Cerebellar cortex (tissue), 1 donor: ENCODE measurements at places on chromosomes 6 and 20.

GRCh38 chr20:44748005-44748370 lies 2.3 kb downstream of the KCNK15 start:
- no peak for DNase-seq

- no peak for DNase-seq
These were observed 70.1 kb upstream of the LOC128125822 start for GRCh38 chr6:63502156-63502555.

DNA sequence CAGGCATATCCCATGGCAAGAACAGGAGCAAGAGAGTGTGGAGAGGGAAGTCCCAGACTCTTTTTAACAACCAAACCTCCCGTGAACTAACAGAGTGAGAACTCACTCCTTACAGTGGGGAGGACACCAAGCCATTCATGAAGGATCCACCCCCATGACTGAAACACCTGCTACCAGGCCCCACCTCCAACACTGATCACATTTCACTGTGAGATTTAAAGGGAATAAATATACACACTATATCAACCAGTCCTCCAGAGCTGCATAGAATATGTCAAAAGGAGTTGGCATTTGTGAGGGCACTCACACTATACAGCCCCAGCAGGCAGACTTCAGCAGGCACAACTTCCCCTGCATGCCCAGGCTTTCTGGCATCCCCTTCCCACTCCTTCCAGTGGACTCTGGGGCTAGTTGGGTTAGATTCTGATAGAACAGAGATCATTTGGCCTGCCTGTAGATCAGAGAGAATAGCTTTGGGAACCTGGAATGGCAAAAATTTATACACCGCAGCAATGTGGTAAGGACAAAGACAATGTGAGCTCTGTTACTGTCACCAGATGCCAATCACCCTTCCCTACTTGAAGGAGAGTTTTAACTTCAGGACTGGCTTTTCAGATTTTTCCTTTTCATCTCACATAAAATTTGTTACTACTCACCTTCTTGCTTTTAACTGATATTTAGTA lies 25.2 kb upstream of the TENT5A start:
- DNase-seq = no peak

- DNase-seq = no peak
These were observed 14.2 kb upstream of the RNF217 start for GRCh38 chr6:124947971-124948451.

DNA sequence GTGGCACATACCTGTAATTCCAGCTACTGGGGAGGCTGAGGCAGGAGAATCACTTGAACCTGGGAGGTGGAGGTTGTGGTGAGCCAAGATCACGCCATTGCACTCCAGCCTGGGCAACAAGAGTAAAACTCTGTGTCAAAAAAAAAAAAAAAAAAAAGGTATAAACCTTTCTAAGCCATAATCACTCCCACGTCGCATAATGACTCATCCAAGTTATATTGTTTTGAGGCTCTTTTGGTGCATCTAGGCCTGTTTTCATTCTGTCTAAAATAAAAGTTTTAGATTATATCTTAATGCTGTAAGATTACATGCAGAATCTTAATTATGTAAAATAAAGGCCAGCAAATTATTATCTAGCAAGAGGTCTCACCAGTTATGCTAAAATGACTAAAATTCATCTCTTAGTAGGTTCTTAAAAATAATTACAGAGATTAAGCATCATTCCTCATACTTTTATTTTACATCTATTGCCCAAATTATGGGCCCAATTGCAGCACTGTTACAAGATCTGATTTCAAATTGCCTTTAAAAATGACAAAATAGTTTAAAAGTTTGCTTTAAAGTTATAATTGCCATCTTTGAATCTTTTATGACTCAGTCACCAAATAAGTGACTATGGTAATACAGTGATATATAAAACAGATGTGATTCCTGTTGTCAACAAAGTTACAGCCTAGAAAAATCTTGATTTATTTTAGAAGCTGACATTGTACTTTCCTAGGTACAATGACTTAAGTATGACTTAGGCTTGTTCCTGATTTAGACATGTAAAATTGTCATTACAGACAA lies 10.4 kb upstream of the SUMO4 start:
- no peak for DNase-seq

- peak; percentile 84 for DNase-seq
These were observed 19.0 kb downstream of the PXDC1 start for GRCh38 chr6:3732345-3733141.

GRCh38 chr20:51750037-51750769 lies 18.0 kb downstream of the ATP9A start:
- no peak for DNase-seq

DNA sequence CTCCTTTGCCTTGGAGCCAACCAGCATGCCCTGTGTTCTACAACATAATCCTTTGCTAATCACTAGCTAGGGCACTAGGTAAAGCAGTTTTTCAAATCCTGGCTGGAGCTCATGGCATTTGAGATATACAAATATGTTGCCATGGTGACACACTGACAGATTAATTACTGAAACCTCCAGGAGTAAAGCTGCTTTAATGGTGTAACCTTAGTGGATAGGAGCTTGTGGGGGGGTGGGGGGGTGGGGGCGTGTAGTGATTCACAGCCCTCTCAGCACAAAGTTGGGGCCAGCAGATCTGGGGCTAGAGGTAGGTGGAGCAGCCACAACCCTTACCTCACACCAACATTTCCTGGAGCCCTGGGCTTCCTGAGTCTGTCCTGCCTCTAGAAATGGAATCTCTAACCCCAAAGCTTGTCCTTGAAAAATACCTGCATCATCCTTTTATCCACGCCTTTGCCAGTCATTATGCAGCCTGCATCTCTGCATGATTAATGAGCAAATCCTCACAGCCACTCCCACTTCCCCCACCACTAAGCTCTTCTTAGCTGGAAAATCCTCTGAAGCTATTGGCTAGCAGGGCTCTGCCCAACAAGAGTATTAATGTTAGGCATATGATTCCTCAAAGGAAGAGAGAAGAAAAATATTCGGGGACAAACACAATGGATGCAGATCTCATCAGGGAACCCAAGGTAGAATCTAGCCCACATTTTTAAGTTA lies 84.5 kb upstream of the PRND start:
- no peak for DNase-seq

GRCh38 chr6:2977799-2978590 lies 6.6 kb upstream of the SERPINB6 start:
- no peak for DNase-seq

GRCh38 chr6:118844915-118845314 lies 49.0 kb upstream of the ASF1A start:
- DNase-seq = no peak

DNA sequence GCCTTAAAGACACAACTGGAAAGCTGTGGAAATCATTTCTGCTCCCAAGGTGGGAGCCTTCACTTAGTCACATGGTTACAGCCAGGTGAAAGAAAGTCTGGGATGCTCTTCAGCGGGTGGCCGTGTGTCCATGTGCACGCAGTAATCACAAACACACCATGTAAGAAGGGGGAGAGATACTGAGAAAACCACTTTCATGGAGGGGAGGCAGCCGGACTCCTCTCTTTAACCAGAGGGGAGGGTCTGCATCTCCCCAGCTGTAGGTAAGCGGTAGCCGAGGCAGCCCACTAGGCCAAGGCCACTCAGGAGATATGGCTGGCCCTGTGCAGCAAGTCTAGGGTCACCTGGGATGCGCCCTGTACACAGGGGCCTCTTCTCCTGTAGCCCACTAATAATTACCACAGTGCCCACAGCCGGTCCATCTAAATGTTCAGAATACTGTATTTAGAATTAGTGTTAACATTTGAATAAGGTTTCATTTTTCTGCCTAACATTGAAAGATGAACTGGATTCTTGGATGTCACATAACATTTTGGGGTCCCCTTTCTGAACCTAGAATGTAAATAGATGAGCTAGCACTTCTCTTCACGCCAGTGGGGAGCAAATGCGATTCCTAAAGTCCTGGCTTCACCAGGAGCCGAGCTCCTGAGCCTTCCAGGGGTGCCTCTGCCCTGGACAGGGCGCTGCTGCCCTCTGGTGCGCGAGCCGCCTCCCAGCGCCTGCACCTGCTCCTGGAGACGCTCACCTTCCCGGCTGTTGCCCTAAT lies 15.9 kb downstream of the GPR31 start:
- DNase-seq = peak; percentile 19

DNA sequence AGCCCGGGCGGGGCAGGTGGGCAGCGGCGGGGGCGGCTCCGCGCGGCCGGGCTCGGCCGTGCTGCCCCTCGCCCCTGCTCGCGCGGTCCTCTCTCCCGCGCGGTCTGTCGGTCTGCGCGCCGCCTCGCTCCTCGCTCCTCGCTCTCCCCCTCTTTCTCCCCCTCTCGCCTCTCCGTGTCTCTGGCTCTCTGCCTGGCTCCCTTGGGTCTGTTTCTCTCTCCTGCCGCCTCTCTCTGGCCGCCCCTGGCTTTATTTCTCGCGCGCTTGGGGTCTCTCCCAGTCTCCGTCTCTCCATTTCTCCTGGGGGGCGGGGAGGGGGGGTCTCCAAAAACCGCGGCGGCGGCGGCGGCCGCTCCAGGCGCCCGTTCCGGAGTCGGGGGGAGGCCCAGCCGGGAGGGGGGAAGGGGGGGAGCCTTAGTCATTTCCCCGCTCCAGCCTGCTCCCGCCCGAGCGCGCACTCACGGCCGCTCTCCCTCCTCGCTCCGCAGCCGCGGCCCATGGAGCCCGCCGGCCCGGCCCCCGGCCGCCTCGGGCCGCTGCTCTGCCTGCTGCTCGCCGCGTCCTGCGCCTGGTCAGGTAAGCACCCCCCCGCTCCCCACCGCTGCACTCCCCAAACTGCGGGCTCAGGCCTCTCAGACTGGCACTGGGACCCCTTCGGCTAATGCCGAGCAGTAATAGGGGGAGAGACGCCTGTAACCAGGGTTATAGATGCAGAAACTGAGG lies at the start of gene SIRPA:
Gene SIRPA, plus strand, starts transcription at position 457 of the 723 bp plus-strand sequence. Its CDS starts 41 bp downstream, at position 498.
- DNase-seq = peak; percentile 75

- no peak for DNase-seq
These were observed 117.4 kb downstream of the ASCC3 start for GRCh38 chr6:100763617-100764241.

- DNase-seq = no peak
These were observed 483 bp upstream of the SERPINB1 start for GRCh38 chr6:2842139-2842552.

DNA sequence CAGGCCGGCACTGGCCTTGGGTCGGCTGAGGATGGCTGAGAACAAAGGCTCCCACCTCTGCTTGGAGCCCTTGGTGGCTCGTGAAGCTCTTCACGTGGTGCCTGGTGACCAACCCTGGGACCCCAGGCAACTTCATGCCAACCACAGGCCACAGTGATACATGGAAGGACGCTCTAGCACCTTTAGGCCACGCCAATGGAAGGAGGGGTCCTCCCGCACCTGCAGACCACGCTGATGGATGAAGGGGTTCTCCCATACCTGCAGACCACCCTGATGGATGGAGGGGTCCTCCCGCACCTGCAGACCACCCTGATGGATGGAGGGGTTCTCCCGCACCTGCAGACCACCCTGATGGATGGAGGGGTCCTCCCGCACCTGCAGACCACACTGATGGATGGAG lies 62.5 kb downstream of the ERMARD start:
- no peak for DNase-seq

GRCh38 chr6:25623065-25623464 lies 28.9 kb upstream of the SCGN start:
- peak; percentile 5 for DNase-seq

- no peak for DNase-seq
These were observed 18.7 kb downstream of the PTPN1 start for GRCh38 chr20:50528804-50529351.

DNA sequence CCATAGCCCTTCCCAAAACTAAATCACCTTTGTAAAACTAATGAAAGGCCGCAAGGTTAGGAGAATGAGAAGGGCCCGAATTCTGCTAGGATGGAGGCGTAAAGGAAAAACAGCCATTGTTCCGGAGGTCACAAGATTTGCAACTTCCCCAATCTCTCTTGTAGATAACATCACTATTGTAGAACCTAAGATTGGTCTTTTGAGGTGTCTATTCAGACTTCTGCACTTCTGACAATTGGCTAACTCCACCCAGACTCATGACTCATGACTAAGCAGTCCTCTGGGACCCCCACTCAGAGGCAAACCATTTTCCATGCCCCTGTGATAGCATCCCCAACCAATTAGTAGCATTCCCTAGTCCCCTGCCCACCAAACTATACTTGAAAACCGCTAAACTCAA lies 210.5 kb upstream of the SHLD1 start:
- no peak for DNase-seq

DNA sequence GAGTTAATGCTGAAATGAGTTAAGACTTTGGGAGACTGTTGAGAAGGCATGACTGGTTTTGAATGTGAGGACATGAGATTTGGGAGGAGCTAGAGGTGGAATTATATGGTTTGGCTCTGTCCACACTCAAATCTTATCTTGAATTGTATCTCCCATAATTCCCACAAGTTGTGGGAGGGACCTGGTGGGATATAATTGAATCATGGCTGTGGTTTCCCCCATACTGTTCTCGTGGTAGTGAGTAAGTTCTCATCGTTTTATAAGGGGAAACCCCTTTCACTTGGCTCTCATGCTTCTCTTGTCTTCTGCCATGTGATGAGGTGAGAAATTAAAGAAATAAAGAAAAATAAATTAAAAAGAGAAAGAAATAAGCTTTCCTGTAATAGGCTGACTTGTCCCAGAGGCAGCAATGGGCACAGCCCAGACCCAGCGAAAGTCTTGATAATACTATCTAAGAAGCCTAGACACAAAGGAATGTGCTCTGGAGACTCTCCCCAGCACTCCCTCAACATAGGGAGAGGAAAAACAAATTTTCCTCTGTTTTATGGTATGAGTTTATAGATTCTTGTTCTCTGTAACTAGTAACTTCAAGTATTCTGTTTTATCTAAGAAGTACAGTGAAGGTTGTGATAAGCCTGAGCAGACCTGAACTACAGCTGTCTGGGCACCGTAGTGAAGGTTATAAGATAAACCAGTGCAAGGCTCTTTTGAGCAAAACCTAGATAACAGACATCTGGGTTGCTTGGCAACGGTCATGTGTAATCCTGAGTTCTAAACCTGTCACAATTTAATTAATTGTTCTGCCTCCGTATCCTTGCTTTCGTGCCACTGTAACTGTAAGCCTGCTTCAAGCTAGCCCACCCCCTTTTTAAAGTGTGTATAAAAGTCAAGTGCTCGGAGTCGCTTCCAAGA lies 88.9 kb upstream of the ECI2 start:
- DNase-seq = no peak

DNA sequence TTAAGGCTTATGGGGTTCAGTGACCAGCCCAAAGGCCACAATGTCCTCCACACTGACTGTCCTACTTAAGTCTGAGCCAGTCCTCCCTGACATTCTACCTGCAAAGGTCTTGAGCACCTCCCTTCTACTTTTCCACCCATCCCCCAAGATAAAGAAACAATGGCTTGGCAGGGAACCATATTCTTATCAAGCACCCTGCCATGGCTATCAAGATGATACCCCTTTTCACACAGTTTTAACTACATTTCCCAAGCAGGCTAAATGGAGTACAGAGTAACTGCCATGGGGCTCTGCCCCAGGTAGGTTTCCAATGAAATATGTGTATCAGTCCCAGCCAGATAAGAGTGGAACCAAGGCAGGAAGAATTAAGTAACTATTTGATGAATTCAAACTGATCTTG lies 85.9 kb upstream of the MOCS1 start:
- no peak for DNase-seq

DNA sequence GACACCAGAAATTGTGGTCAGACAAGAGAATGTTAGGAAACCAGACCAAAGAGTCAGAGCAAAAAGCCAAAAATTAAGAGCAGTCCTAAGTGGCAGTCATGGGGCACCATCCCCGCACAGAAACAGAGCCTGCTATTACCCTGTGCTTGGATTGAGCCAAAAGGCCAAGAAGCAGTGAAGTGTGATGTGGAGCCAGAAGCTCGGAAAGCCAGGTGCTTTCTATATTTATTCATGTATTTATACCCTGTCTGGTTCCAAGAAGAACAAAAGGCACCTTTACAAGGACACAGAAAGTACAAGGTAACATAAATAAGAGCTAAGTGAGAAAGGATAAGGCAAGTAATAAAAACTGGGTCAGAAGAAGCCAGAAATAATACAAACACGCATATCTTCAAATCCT lies 336.2 kb upstream of the CNR1 start:
- DNase-seq = peak; percentile 69
